Activated CD4-positive, alpha-beta T cell treated with anti-CD3 and anti-CD28 coated beads, Interleukin-2, amount 10 ng/mL, durations not matched to agents 7 days and 5 days (primary cell): ENCODE measurements at places on chromosomes 5 and 9. TPM values are rescaled to one million over a fixed set of nuclear protein-coding genes. Genes with fewer than 3 reads are reported as not detected.

DNA sequence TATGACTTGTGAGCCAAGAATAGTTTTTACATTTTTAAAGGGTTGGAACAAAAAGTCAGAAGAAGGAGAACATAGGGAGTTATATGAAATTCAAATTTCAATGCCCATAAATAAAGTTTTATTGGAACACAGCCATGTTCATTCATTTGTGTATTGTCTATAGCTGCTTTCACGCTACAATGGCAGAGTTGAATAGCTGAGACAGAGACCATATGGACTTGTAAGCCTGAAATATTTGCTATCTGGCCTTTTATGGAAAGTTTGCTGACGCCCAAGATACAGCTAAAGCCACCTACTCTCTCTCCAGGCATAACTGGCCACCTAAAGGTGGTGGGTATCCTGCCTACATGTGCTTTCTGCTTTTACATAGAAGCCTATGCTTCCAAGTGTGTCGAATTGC lies 10.9 kb downstream of the DAB2IP start:
- peaks cover 22% of the 10 kb centered on the region for H3K27me3 ChIP-seq
- no peaks in the 10 kb centered on the region for H3K36me3 ChIP-seq
- no peak overlapping the region for H3K4me3 ChIP-seq
- H3K27ac ChIP-seq, result no peak overlapping the region

DNA sequence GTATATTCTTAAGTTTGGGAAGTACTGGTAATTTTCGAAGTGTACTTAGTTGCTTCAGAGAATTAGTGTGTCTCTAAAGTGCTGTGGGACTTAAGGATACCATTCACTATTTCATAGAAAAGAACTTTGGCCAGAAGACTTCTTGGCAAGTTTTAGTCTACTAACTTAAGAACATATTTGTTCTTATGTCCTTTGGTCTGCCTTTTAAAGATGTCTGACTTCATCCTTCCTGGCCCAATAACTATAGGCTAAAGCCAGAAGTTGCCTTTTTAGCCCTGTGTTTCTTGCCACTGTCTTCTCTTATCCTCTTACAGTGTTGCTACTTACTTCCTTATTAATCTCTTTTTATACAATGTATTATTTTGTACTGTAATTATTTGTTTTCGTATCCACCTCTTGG lies 6.3 kb downstream of the RBM27 start:
- no peaks in the 10 kb centered on the region for H3K27me3 ChIP-seq
- H3K36me3 ChIP-seq, result peaks cover 8% of the 10 kb centered on the region
- H3K27ac ChIP-seq, result peak overlapping the region; percentile 46
- H3K4me1 ChIP-seq, result peaks cover 35% of the 10 kb centered on the region
- DNase-seq, result no peak
- H3K4me3 ChIP-seq, result no peak overlapping the region

DNA sequence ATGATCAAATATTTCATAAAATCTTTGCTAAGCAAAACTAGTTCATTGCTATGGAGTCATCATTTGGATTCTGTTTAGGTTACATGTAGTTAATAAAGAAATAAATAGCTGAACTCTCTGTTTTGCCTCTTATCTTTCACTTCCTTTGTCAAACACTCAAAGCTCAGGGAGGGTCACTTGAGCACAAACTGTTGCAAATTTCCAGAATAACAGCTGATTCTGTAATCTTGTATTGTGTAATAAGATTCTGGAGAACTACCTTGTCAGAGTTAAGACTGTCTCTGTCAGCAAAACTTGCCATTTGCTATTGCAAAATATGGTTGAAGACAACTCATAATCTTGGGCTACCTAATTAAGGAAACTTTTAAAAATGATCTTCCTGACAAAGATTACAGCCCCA lies 182.0 kb upstream of the MOCS2 start:
- no peak for DNase-seq
- H3K27me3 ChIP-seq, result peaks cover 2% of the 10 kb centered on the region
- no peaks in the 10 kb centered on the region for H3K4me1 ChIP-seq
- no peaks in the 10 kb centered on the region for H3K36me3 ChIP-seq
- H3K4me3 ChIP-seq, result no peak overlapping the region
- H3K27ac ChIP-seq, result no peak overlapping the region

The SIT1 gene
- total RNA-seq, result 202 TPM

The MARVELD2 gene
- total RNA-seq, result 0.17 TPM

The NPDC1 gene
- 41.4 TPM for total RNA-seq

The TMEM267 gene
- total RNA-seq, result 16.4 TPM

The PLAC8L1 gene
- 0.48 TPM for total RNA-seq
